IMR-90 (cell line): ENCODE measurements at places on chromosomes 6 and 20. TPM values are rescaled to one million over a fixed set of nuclear protein-coding genes. Genes with fewer than 3 reads are reported as not detected.

GRCh38 chr6:142946924-142947713 is 2.1 kb upstream of the HIVEP2 start:
- H3K27ac ChIP-seq = peak overlapping the region; percentile 50
- H3K36me3 ChIP-seq = no peaks in the 10 kb centered on the region
- peak overlapping the region; percentile 74 for H3K4me3 ChIP-seq
- H3K4me1 ChIP-seq = peaks cover 3% of the 10 kb centered on the region
- DNase-seq = peak; percentile 68

DNA sequence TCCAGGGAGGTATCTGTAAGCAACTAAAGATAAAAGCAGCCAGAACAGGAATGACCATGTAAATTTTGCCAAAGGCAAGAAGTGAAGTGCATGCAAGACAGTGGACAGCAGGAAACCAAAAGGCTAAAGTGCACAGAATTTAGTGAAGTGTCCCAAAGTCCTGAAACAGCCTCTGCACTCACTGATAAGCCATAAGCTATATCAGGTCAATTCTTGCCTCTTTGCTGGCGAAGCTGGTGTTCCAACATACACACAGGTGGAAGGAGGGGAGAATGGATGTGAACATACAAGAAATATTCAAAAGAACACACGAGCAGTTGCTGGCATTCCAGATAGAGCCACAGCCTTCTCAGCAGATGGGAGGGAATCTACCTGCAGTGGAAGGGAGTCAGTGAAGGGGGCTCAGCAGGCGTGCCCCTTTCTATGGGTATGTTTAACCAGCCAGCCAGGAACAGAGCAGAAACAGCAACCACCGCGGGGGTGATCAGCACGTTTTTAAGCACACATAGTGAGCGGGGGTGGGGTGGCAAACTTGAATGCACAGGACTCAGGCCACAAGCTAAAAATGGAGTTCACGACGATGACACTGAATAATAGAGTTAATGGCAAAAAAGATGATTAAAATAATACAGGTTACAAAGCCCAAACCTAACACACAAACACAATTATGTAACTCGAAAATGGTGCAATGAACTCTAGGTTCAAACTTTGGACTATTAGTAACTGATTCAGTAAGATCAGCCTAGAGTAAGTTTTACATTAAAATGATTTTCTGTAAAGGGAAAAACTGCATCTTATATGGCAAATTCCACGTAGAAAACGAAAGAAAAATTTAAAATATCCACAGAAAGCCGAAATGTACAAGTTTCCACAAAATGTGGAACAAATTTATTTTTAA is 1.2 kb downstream of the ECI2 start:
- H3K4me3 ChIP-seq = peak overlapping the region; percentile 94
- H3K27me3 ChIP-seq = no peaks in the 10 kb centered on the region
- H3K4me1 ChIP-seq = peaks cover 5% of the 10 kb centered on the region
- peak overlapping the region; percentile 6; the same call in 1 of the 2 replicates for H3K27ac ChIP-seq
- peaks cover 13% of the 10 kb centered on the region for H3K36me3 ChIP-seq

GRCh38 chr6:147166360-147166944 is 37.8 kb upstream of the STXBP5 start:
- no peaks in the 10 kb centered on the region for H3K27me3 ChIP-seq
- H3K36me3 ChIP-seq = no peaks in the 10 kb centered on the region
- H3K4me3 ChIP-seq = no peak overlapping the region
- DNase-seq = peak; percentile 18

DNA sequence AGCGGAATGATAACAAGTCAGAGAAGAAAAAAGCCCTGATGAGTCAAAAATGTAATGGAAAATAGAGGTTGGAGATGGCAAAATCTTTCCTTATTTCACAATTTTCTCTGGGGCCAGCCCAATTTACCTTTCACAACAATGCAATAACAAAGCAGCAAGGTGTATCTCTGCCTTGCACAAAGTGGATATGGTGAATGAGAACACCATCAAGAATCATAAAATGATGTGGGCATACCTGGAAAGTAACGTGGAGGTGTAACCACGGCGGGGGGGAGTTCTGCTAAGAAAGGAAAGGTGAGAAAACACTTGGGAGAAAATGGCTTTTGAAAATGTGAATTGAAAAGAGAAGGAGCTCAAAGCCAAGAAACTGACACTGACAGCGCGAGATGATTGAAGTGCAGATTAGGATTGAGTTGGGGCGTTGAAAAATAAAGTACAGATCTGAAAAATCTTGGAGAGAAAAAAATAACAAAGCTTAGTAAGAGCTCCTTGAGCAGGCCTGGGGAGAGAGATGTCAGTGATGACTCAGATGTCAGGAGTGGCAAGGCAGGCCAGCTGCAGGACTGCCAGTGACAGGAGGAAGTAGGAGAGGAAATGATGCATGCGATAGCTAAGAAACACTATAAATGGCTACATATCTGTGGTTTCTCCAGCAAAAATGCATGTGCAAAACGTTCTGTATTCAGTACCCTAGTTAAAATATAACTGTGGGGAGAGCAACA is 26.2 kb downstream of the ARHGAP18 start:
- H3K27me3 ChIP-seq = no peaks in the 10 kb centered on the region
- peak; percentile 100 for DNase-seq
- peak overlapping the region; percentile 65 for H3K27ac ChIP-seq

DNA sequence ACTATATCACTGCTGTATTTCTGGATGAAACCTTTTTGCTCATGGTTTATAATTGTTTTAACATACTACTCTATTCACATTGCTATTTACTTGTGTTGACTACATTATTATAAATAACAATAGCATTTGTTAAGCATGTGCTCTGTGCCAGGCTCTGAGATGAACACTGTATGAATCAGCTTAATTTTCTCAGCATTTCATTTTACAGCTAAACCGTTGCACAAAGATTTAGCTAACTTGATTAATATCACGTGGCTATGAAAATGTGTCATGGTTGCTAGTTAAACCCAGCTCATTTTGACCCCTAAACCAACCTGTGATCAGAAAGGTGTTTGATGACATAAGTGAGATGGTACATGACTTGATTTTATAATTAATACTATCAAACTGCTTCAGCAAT is 77.5 kb downstream of the NCOA7 start:
- H3K4me3 ChIP-seq = no peak overlapping the region
- no peak overlapping the region for H3K27ac ChIP-seq
- DNase-seq = no peak
- H3K4me1 ChIP-seq = peaks cover 6% of the 10 kb centered on the region

DNA sequence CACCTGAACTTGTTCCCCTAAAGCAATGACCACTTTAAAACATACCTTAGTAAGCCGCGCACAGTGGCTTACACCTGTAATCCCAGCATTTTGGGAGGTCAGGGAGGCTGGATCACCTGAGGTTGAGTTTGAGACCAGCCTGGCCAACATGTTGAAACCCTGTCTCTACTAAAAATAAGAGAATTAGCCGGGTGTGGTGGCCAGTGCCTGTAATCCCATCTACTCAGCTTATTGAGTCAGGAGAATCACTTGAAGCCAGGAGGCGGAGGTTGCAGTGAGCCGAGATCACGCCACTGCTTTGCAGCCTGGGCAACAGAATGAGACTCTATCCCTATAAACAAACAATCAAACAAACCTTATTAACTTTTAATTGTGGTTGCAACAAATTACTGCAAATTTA is 1.6 kb upstream of the RAET1E start:
- DNase-seq = no peak
- peaks cover 24% of the 10 kb centered on the region for H3K4me1 ChIP-seq
- H3K36me3 ChIP-seq = no peaks in the 10 kb centered on the region
- no peak overlapping the region for H3K27ac ChIP-seq

DNA sequence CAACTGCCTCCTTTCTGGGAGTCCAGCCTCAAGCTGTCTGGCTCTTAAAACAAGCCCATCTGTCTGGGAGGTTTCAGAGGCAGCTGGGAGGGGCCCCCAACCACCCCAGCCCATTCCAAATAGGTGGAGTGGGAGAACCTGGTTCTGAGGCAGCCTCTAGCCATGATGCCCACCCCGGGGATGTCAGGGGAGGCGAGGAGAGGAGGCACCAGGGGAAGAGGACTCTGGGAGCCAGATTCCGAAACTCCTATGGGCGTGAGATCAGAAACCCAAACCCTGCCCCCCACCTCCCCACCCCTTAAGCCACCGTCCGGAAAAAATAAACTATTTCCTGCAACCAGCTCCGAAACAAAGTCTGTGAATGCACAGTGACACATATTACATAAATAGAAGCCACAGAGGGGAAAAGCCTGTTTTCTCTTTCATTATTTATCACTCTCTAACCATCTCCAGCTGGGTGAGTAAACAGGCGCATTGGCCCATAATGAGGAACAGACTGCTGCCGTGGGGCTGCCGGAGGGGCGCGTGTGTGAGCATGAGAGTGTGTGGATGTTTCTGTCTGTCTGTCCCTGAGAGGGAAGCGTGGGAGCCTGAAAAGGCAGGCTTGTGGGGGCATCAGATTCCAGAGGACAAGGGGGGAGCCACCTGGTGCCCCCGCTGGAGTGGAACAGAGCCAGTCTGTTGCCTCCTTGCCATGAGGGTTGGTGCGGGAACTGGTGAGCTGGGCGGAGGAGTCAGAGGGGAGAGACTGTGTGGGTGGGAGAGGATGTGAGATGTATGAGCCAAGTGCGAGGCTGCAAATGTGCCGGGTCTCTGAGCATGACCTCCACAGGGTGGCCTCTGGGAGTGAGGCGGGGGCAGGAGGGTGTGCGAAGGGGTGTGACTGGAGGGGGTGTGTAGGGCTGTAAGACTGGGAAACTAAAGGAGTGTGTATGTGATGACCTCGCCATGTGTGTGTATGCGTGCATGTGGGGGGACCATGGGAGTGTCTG is 14.3 kb upstream of the FOXP4 start:
- no peak overlapping the region for H3K4me3 ChIP-seq
- H3K36me3 ChIP-seq = no peaks in the 10 kb centered on the region
- DNase-seq = peak; percentile 67
- peaks cover 65% of the 10 kb centered on the region for H3K27me3 ChIP-seq
- H3K4me1 ChIP-seq = peaks cover 6% of the 10 kb centered on the region; the same call in 1 of the 2 replicates

GRCh38 chr6:105745464-105746129 is 340.5 kb upstream of the PRDM1 start:
- peaks cover 10% of the 10 kb centered on the region for H3K4me1 ChIP-seq
- no peak overlapping the region for H3K27ac ChIP-seq
- H3K27me3 ChIP-seq = no peaks in the 10 kb centered on the region
- no peaks in the 10 kb centered on the region for H3K36me3 ChIP-seq
- DNase-seq = no peak

GRCh38 chr6:84344005-84344404 is 116.6 kb upstream of the CEP162 start:
- H3K27me3 ChIP-seq = no peaks in the 10 kb centered on the region
- no peak for DNase-seq
- H3K36me3 ChIP-seq = no peaks in the 10 kb centered on the region
- H3K4me1 ChIP-seq = no peaks in the 10 kb centered on the region
- H3K27ac ChIP-seq = no peak overlapping the region

DNA sequence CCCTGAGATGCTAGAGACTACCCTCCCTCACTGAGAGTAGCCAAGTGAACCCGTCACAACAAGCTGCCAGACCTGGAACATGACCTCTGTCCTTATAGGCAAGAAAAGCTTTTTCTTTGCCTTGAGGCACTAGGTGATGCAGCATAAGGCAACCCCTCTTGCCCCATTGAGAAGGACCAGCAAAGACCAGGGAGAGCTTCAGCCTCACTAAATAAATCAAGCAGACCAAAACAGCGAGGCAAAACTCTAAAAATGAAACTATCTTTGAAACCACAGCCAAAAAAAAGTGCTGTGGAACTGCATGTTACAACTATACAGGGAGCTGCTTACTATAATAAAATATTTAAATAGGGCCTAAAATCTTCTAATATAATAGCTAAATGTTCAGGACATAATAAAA is 62.6 kb upstream of the FAM83B start:
- H3K4me1 ChIP-seq = no peaks in the 10 kb centered on the region; the same call in 1 of the 2 replicates
- DNase-seq = peak; percentile 1
- H3K27ac ChIP-seq = no peak overlapping the region; the same call in 1 of the 2 replicates
- H3K4me3 ChIP-seq = 0 out of 2 replicates have a peak overlapping the region, but pooled peaks have one; percentile 1
- no peaks in the 10 kb centered on the region for H3K27me3 ChIP-seq
- H3K36me3 ChIP-seq = no peaks in the 10 kb centered on the region

- H3K27me3 ChIP-seq = no peaks in the 10 kb centered on the region
- DNase-seq = no peak
- no peak overlapping the region for H3K27ac ChIP-seq
- H3K4me1 ChIP-seq = peaks cover 14% of the 10 kb centered on the region
- no peak overlapping the region for H3K4me3 ChIP-seq
Measured at GRCh38 chr20:4074877-4075455, 59.6 kb upstream of the RNF24 start.

GRCh38 chr20:62302341-62303061 is at the start of gene ADRM1:
ADRM1 (plus strand) TSS chr20:62302997; CDS start chr20:62303569, 572 bp downstream.
- peaks cover 12% of the 10 kb centered on the region for H3K4me1 ChIP-seq
- H3K36me3 ChIP-seq = peaks cover 36% of the 10 kb centered on the region; the same call in 1 of the 2 replicates
- peak within 1 kb of the TSS; percentile 99 for H3K4me3 ChIP-seq
- H3K27me3 ChIP-seq = no peaks in the 10 kb centered on the region
- H3K27ac ChIP-seq = peak within 1 kb of the TSS; percentile 91

GRCh38 chr20:41050361-41051008 is 21.9 kb downstream of the TOP1 start:
- no peak overlapping the region for H3K27ac ChIP-seq
- peaks cover 1% of the 10 kb centered on the region; the same call in 1 of the 2 replicates for H3K36me3 ChIP-seq
- DNase-seq = peak; percentile 68
- no peak overlapping the region for H3K4me3 ChIP-seq
- peaks cover 35% of the 10 kb centered on the region for H3K4me1 ChIP-seq

GRCh38 chr20:62416651-62417637 is 9.9 kb upstream of the CABLES2 start:
- H3K4me1 ChIP-seq = no peaks in the 10 kb centered on the region
- H3K4me3 ChIP-seq = no peak overlapping the region
- no peak for DNase-seq
- no peak overlapping the region for H3K27ac ChIP-seq
- peaks cover 6% of the 10 kb centered on the region; the same call in 1 of the 2 replicates for H3K27me3 ChIP-seq
- H3K36me3 ChIP-seq = no peaks in the 10 kb centered on the region

DNA sequence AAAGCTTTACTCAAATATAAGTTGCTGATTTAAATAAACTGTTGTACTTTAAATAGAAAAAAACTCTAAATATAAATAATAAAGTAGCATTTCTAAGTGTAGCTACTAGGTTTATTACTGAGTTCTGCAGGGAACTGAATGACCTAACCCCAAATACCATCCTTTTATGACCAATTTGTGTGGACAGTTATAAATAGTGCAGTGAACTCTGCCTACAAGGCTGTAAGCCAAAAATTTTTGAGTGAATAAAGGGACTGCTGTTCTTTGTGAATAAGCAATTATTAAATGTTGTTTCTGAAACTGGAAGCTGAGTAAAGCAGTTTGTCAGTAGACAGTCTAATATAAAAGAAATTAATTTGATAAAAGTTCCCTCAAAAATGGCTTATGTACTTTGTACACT is 90.8 kb upstream of the ELOVL5 start:
- no peaks in the 10 kb centered on the region for H3K36me3 ChIP-seq
- no peaks in the 10 kb centered on the region for H3K27me3 ChIP-seq
- H3K4me1 ChIP-seq = peaks cover 9% of the 10 kb centered on the region
- no peak overlapping the region for H3K4me3 ChIP-seq

The TTK gene
- total RNA-seq = 21.5 and 35.3 TPM in 2 replicates

The CDK19 gene
- total RNA-seq = 6.8 and 7.5 TPM in 2 replicates

The FARS2 gene
- 26.1 and 28.9 TPM in 2 replicates for total RNA-seq

The KCNB1 gene
- not detected in 2 replicates for total RNA-seq

The COL9A1 gene
- total RNA-seq = not detected in 2 replicates

The TCP11 gene
- total RNA-seq = 0.36 and 0.56 TPM in 2 replicates

The POU5F1 gene
- total RNA-seq = not detected in 2 replicates

The KCNK17 gene
- total RNA-seq = not detected in 2 replicates
